ENCODE measurements at places on chromosomes 3 and 15. TPM values are rescaled to one million over a fixed set of nuclear protein-coding genes. Genes with fewer than 3 reads are reported as not detected.

The RHCG gene
- 0.21 TPM for polyA plus RNA-seq

The C3orf49 gene
- not detected for polyA plus RNA-seq

DNA sequence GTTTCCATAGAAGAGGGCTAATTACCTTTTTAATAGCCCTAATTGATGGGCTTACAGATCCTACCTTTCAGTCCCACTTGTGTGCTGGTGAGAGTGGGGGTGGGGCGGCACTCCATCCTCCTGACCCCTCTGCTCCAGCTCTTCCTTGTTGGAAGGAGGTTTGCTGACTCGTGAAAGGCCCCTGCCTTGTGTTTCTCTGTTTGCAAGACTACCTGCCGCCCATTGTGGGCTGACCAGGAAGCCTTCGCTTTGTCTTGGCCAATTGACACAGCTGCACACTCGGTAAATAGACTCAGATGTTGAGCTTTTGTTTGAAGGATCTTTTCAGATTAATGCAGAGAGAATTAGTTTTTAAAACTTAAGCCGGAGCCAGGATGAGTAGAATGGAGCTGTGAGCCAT is 197.3 kb upstream of the HES1 start:
- DNase-seq, result peak; percentile 48

- DNase-seq, result no peak
These were observed 31.2 kb upstream of the CCDC80 start for GRCh38 chr3:112671930-112672715.

Measured in GM23338 (cell line).